ENCODE measurements at places on chromosomes 1 and 21.

DNA sequence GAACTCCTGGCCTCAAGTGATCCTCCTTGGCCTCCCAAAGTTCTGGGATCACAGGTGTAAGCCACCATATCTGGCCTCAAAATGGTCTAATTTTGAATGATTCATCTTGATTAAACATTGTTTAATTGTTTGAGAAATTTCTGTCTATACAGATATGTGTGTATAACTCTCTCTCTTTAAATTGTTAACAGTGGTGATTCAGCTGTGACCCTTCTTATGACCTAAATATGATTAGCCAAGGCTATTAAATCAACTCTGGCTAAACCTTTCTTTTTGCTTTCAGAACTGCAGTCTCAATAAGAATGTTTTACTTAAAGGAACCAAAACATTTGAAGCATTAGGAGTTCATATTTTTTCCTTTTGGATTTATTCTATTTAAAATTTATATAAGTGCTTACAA lies 19.2 kb upstream of the B3GALT5 start:
- no peak overlapping the region for H3K27ac ChIP-seq
- H3K27me3 ChIP-seq = no peaks in the 10 kb centered on the region
- H3K4me1 ChIP-seq = no peaks in the 10 kb centered on the region

GRCh38 chr1:196501760-196502428 lies 106.3 kb downstream of the KCNT2 start:
- no peak overlapping the region for H3K27ac ChIP-seq
- no peaks in the 10 kb centered on the region for H3K36me3 ChIP-seq
- H3K4me1 ChIP-seq = no peaks in the 10 kb centered on the region
- H3K4me3 ChIP-seq = no peak overlapping the region
- DNase-seq = no peak

GRCh38 chr1:8374812-8375211 lies 56.9 kb downstream of the SLC45A1 start:
- no peaks in the 10 kb centered on the region for H3K36me3 ChIP-seq
- H3K27ac ChIP-seq = peak overlapping the region; percentile 88

DNA sequence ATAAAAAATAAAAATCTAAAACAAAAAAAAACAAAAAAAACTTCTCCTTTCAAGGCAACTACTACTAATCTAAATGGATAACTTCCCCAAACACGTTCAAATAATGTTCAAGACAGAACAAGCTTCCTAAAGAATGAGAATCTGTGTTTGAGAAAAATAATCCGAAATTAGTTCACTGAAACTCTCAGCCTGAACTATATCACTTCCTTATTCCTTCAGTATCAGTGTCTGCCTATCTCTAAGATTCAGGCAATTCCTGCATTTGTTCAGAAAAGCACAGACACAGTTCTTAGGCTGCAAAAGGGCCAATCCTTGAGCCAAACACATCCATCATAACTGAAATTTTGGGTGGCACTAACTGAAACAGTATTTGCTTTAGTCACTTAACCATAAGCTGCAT lies 22.4 kb downstream of the DSTYK start:
- no peaks in the 10 kb centered on the region for H3K27me3 ChIP-seq
- no peaks in the 10 kb centered on the region for H3K36me3 ChIP-seq
- no peak overlapping the region for H3K4me3 ChIP-seq
- H3K4me1 ChIP-seq = no peaks in the 10 kb centered on the region
- H3K27ac ChIP-seq = no peak overlapping the region
- DNase-seq = no peak

- H3K4me3 ChIP-seq = no peak overlapping the region
- no peaks in the 10 kb centered on the region for H3K36me3 ChIP-seq
- no peaks in the 10 kb centered on the region for H3K27me3 ChIP-seq
- no peak overlapping the region for H3K27ac ChIP-seq
- no peak for DNase-seq
These were observed 21.6 kb upstream of the SLAMF6 start for GRCh38 chr1:160544647-160545046.

Data from ascending aorta (tissue), 2 donors.